NCI-H1092 treated with DMSO at 0.1 percent for 48 hours (cell line): ENCODE measurements at places on chromosomes 5 and 9.

DNA sequence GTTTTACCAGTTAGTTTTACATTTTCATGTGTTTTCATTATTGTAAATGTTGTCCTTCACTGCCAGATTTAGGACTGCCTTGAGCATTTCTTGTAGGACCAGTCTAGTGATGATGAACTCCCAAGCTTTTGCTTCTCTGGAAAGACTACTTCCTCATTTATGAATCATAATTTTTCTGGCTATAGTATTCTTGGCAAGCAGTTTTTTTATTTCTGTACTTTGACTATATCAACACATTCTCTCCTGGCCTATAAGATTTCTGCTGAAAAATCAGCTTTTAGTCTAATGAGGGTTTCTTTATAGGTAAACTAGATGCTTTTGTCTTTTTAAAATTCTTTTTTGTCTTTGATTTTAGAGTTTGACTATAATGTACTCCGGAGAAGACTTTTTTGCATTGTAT is 256.8 kb upstream of the GRAMD2B start:
- DNase-seq = no peak

- no peak for DNase-seq
Measured at GRCh38 chr9:121809356-121810050, 158.1 kb downstream of the DAB2IP start.

- no peak for DNase-seq
Measured at GRCh38 chr5:15539951-15540350, 40.0 kb downstream of the FBXL7 start.

DNA sequence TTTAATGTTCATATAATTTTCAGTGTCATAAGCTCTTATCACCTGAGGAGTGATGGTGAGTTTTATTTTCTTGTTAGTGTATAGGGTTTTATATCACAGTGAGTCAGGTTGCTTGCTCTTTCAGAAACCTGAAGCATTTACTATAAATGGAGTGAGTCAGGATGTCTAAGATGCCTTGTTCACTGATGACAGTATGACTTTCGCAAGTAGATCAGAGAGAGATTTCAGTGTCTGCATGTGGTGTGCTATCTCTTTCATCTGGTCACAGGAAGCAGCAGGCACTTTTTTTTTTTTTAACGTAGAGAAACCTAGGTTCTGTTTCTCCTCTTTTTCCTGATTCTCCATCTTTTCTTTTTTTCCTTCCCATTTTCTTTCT is 237.1 kb downstream of the DMRTA1 start:
- peak; percentile 66 for DNase-seq

GRCh38 chr5:35803191-35803651 is 53.5 kb upstream of the IL7R start:
- peak; percentile 80 for DNase-seq

DNA sequence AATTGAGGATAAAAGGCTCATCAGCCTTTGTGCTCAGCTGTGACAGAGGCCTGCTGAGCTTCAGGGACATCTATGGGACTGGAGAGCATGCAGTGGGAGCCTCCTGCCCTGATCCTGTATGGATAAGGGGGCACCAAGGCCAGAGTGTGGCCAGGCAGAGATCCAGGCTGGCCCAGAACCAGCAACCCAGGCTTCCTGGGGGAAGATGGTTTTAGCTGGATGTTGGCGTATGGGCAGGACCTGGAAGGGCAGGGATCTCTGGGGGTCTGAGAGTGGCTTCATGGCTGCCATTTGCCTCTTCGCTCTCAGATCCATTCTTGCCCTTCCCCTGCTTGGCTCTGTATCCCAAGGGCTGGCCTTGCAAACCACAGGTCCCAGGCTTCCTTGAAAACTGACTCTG is 169.9 kb downstream of the MACROH2A1 start:
- DNase-seq = no peak

GRCh38 chr5:107831612-107832395 is 161.1 kb upstream of the EFNA5 start:
- DNase-seq = no peak

DNA sequence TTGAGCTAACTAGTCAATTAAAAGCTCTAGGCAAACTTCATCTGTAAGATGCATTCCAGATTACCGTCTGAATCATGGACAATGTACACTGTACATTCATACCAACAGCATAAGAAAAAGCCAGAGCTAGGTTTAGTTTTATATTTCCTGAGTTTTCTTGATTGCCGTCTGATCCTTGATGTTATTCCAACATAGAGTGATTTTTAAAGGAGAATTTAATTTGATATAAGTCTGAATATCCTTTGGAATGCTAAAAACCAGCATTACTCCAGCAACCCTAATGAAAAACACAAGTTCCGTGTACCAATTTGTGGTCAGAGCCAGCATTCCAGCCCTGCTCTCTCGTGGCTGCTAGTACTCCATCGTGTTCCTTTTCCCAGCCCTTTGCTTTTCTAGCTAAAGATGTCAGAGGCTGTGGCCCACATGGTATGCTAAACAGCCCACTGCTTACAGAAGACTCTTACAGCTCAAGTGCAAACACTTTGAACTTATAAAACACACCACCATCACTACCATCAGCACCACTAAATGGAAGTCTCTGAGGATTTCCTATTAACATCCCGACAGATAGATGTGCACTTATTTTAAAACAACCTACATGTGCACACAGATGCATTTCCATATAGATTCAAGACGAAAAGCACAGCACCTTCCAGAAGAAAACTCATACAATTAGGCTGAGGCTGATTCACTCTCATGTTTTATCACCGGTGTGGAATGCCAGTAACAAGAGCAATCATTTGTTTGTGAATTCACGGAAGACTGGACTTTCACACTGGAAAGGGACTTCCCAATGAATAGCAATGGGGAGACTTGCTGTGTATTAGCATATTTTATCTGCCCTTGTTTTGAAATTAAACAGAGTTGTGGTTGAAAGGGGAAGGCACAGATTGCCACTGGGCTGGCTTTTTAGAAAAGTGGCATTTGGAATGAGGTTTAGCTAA is 246.9 kb upstream of the GAS1 start:
- DNase-seq = no peak

DNA sequence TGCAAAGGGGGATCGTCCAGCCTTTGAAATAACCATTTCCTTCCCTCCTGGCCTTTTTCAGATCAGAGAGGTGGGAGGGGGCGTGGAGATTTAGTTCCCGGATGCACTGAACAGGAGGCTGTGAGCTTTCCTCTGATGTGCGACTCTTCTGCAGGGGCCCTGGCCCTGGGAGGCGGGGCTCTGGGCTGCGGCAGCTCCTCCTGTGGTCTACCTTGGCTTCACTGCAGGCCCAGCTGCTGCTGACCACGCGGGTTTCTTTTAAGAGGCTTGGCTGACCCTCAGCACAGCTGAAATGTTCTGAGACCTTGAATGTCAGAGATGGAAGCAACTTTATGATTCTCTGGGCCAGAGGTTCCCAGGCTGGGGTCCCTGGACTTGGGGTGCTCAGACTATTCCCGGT is 27.0 kb upstream of the COL15A1 start:
- no peak for DNase-seq

- no peak for DNase-seq
Measured at GRCh38 chr9:90065851-90066250, 461.0 kb downstream of the GADD45G start.

GRCh38 chr5:33423018-33423630 is 17.6 kb upstream of the TARS1 start:
- peak; percentile 10 for DNase-seq

GRCh38 chr9:86303316-86303975 is 21.1 kb upstream of the ISCA1 start:
- DNase-seq = no peak

DNA sequence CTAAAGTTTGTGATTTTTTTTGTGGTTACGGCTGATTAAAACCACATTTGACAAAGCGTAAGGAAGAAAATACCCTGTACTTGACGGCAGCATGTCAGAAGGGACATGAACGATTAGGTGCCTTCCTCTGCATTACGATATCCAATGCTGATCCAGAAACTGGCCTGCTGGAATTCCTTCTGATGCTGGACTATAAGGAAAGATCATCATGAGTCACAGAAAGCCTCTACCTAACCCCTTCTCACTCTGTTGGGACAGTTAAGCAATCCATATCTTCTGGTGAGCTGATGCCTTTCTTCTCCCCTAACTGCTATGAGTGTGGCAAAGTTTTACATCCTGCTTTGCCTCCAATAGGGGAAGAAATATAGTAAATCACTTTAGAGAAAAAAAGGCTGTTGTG is 78.4 kb upstream of the PAPPA start:
- no peak for DNase-seq

- peak; percentile 35 for DNase-seq
Measured at GRCh38 chr9:123049589-123050222, 16.2 kb downstream of the GPR21 start.

DNA sequence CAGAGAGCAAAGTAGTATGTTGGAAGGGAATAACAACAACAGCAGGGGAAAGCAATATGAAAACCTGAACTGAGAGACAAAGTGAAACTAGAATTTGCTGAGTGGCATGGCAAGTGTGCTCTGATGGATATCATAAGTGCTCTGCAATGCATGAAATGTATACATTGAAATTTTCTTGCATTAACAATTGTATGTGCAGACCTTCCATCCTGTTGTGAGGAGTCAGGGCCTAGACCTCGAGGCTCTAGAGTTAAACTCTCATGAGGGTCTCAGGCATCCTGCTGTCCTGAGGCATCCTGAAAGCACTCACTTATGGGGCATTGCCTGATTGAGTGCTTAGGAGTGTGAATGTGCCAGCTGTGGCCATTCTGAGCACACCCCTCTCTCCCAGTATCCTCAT is 1.1 kb downstream of the ECM2 start:
- DNase-seq = no peak

GRCh38 chr5:10655161-10655971 is 91.5 kb downstream of the ANKRD33B start:
- peak; percentile 16 for DNase-seq

GRCh38 chr5:154103233-154103632 is 64.5 kb downstream of the MFAP3 start:
- DNase-seq = no peak

DNA sequence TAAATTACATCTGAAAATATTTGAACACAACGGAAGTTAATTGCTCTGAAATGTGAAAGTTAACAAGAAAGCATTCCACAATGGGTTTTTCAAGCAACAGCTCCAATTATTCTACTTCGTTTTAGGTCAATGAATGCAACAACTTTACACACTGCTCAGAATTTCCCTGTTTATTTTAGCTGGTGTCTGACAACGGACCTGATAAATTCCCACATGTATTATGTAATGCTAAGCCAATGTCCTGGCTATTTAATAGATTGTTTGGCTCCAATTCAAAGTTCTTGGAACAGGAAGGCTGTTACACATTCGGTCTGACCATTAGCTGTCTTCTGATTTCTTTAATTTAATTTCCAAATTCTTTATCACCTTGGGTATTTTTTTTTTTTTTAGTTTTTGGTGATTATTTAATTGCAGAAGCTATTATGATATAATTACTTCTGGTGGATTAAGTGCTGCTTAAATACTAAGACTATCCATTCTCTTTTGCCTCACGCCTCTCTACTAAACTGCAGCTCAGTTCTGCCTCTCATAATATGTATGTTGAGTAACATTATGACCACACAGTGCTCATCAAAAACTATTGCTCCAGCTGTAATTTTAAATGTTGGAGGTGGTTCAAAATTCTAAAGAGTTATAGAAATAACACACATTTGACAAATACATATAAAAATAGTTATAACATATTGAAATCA is 57.9 kb downstream of the MEF2C start:
- DNase-seq = no peak

DNA sequence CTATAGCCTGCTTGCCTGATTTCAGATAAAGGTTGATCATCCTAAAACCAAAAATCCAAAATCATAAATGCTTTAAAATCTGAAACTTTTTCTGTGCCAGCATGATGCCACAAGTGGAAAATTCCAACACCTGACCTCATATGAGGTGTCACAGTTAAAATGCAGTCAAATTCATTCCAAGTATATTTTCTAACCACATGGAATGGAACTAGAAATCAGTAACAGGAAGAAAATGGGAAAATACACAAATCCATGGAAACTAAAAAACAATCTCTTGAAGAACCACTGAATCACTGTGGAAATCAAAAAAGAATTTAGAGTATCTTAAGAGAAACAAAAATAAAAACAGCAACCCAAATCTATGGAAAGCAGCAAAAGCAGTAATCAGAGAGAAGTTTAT is 297.5 kb upstream of the COX7C start:
- DNase-seq = no peak

DNA sequence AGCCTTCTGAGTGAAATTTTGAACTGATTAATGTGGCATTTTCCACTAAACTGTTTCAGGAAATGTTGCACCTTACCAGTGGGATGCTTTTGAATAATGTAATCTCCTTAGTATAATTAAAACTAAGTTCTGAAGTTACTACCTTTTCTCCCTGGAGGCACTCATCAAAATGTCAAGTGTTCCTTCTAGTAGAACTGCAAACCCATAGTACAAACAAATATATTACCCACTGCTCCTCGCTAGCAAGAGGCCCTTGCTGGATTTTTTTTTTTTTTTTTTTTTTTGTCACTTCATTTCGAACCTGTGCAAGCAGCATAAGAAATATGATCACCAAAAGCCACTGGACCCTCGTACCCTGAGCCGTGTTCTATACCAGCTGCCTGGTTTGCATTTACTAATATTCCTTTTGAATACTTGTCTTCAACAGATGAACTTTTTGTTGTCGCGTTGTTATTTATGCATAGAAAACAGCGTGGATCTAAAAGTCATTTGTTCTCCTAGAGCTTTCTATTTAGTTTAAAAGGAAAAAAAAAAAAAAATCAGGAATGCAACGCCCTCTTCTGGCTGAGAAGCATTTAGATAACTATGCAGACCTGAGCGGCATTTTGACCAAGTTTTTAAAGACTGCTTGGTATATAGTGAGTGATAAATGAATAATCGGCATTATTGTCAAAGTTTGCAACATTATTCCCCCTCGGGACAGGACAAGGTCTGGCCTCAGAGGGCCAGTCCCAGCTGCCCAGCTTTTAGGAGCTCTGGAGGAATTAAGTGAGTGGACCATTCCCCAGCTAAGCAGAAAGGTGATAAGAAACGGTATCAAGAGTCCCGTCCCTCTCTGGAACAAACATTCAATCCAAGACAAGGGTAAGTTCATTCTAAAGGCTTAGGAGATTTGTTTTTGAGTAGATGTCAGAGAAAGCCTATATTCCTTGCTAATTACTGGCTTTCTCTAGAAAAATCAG is 162.5 kb upstream of the KIF2A start:
- DNase-seq = peak; percentile 35

GRCh38 chr9:107738789-107739188 is 249.2 kb upstream of the KLF4 start:
- no peak for DNase-seq

GRCh38 chr9:120891245-120891883 is 14.4 kb upstream of the PHF19 start:
- no peak for DNase-seq

- no peak for DNase-seq
Measured at GRCh38 chr5:160638161-160638742, 213.8 kb downstream of the ATP10B start.

DNA sequence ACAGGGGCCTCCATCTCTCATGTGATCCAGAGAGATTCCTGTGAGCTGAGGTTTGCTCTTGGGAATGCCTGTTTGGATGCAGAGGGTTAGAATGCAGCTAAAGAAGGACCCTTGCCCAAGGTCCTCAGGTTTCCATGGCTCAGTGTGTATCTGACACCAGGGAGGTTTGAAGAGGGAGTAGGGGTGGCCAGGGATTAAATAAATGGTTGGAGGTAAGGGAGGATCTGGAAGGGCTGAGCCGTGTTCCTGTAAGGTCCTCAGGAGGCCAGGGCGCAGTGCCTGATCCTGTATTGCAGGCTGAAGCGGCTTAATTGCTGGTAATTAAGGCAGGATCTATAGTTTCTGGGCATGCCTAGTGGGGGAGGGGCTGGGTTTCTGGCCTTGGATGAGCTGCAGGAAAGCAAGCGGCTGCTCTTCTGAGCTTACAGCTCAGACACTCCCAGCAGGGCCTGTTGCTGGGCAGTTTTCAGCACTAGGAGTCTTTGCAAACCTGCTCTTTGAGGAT is 41.5 kb upstream of the MAP1B start:
- DNase-seq = peak; percentile 81
